CD4-positive, alpha-beta memory T cell (primary cell): ENCODE measurements at places on chromosomes 6 and 20.

DNA sequence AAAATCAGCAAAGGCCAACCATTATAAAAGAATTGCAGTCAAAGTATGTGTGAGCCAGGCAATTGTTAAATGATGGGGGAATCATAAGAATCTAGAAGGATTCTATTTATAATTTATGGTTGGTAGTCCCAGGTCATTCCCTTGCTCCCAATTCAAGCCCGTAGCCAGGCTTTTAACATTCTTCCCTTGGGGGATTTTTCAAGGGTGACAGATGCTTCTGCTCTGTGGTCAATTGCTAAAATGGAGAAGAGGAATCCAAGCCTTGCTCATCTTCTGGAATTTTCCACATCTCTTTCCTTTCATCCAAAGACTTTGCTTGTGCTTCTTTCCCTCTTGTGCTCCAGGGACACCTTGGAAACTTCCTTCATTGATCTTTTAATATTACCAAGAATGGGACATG is 18.0 kb upstream of the BCAS1 start:
- no peak for DNase-seq

DNA sequence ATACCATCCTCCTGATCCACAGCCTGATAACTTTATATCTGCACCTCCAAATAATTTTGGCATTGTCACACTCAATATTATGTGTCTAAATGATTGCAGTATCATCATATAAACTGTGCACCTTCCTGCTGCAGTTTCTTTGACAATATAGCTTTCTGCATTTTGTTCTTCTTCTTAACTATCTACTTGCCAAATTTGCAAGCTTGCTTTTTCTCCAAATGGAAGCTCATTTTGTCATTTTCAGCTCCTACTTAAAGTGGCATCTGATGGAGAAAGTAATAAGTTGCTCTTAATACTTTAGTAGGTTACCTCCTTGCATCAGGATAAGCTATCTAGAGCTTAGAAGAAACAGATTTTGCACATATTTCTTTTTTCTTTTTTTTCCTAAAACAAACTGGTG is 74.0 kb upstream of the DEFB112 start:
- no peak for DNase-seq

- DNase-seq: no peak
These were observed 36.7 kb upstream of the CCN6 start for GRCh38 chr6:112017169-112017568.

DNA sequence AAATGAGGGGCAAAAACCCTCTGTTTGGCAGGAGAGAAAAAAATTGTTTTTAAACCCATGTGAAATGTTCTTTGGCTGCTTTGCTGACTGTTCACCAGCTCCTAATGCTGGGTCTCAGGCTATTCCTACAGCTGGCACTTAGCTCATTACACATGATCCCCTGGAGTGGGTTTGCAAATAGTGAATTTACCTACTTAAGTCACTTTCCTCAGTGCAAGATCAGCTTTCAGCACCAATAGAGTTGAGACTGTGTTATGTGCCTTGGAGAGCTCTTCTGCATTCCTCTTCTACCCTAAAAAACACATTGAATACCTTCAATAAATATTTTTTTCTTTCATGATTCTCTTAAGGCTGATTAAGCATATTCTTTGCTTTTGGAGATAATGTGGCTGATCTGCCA is 58.4 kb upstream of the PRDM1 start:
- no peak for DNase-seq

- DNase-seq: no peak
These were observed 49.1 kb downstream of the MAP7 start for GRCh38 chr6:136501096-136501495.

DNA sequence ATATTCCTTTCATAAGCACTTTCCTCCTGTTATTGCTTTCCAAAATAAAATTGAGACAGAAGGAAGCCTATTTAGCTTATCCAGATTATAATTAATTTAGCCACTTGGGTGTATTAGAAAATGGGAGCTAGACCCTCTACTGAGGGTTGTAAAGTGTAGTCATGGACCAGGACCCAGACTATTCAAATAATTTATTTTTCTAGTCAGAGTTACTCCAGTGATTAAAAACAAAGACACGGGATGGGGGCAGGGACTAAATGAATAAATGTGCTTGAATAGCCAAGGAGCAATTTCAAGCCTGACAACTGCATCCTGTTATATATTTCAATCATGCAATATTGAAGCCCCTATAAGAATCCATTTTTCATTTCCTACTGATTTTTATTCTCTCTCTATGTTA is 41.6 kb downstream of the KLHL32 start:
- DNase-seq: no peak

DNA sequence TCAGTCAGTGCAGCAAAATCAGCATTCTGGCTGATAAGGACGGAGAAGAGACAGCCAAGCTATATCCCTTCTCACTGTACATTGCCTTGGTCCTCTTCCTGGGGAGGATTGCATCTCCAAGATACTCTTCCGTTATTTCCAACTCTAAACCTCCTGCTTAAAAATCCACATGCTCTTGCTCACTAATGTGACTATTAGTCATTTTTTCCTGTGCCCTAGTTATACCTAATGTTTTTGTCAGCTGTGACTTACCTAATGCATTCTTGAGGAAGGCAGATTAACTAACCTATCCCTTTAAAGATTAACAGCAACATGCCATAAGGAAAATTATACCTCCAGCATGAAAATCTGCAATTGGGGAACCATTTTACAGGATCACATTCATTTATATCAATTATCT is 317.6 kb downstream of the BTBD9 start:
- DNase-seq: no peak

- DNase-seq: no peak
These were observed 67.4 kb upstream of the LOC128125822 start for GRCh38 chr6:63504777-63505384.

DNA sequence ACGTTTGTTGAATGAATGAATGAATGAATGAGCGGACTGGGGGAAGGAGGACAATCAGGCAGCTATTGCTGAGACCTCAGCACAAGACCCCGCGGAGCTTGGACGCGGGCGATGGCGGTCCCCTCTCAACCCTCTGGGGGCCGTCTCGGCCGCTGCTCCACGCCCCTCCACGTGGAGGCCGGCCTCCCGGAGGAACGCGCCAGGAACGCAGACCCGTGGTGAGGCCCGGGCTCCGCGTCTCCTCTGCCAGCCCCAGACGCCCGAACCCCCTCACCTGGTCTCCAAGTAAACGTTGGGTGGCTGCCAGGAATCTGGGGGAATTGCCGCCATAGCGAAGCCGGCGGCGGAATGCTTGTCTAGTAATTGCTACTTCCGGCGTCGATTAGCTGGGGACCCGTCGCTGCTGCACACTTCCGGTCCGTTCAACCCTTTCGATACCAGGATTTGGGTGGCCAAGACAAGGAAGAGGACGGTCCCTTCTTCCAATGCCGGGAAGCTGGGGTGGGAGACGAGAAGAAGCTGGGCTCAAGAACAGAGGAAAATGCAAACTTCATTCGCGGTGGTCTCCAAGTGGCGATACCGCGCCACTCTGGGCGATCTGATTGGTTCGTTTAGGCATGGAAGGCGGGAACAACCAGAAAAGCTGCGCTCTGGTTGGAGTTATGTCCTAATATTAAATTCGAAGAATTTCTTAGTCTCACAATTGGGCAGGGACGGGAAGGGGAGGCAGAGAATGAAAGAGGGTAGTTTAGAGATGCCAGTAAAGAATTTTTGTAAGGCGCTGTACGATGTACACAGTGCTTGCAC is at the start of gene PPIL1:
Gene PPIL1, minus strand, starts transcription at position 361 of the 807 bp plus-strand sequence. Its CDS starts 31 bp downstream, at position 330.
- DNase-seq: peak; percentile 93

DNA sequence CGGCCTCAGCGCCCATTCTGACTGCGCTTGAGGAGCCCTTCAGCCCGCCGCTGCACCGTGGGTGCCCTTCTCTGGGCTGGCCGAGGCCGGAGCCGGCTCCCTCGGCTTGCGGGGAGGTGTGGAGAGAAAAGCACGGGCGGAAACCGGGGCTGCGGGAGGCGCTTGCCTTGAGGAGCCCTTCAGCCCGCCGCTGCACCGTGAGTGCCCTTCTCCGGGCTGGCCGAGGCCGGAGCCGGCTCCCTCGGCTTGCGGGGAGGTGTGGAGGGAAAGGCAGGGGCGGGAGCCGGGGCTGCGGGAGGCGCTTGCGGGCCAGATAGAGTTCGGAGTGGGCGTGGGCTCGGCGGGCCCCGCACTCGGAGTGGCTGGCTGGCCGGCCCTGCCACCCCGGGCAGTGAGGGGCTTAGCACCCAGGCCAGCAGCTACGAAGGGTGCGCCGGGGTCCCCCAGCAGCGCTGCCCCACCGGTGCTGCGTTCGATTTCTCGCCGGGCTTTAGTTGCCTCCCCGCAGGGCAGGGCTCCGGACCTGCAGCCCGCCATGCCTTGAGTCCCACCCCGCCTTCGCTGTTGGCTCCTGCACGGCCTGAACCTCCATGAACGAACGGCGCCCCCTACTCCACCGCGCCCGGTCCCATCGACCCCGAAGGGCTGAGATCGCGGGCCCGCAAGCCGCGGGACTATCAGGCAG is 45.7 kb upstream of the MCUR1 start:
- no peak for DNase-seq

- no peak for DNase-seq
These were observed 218.8 kb upstream of the ECI2 start for GRCh38 chr6:4354181-4354580.

- no peak for DNase-seq
These were observed 86.1 kb upstream of the EYA2 start for GRCh38 chr20:46808565-46808964.

DNA sequence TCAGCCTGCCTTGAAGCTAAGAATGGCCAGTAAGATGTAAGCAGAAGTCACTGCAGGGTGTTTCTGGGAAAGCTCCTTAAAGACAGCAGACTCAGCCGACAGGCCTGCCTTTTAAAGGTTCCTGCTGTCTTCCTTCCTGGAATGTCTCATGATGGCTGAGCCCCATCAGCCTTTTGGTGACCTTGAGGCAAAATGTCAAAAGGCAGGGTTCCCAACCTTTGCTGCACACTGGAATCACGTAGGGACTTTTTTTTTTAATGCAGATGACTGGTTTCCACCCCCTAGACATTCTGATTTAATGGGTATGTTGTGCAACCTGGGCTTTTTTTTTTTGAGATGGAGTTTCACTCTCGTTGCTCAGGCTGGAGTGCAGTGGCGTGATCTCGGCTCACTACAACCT is 11.6 kb downstream of the MDGA1 start:
- no peak for DNase-seq

GRCh38 chr6:134962421-134962820 is 12.5 kb upstream of the ALDH8A1 start:
- no peak for DNase-seq

DNA sequence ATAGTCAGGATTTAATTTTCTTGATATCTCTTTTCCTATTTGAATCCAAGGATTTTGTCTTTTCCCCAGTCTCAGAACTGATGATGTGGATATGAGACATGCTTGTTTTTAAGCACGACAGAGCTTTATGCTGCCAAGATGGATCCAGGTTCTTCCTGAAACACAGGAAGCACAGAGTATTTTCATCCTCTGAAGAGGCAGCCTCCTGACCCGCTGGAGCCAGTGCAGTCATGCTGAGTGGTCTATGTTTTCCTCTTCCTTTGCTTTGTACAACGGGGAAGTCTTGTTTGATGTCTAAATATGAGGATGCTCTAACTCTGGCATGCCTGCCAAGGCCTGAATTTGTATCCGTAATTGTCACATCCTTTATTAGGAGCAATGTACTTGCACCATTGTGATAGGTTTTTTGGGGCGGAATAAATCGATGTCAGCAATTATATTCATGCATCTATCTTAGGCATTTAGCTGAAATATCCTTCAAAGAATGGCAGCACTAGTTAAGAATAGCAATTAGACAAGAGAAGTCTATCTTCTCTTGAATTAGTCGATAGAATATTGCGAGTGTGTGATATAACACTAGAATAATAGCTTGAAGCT is 407.1 kb upstream of the JAG1 start:
- DNase-seq: no peak

- no peak for DNase-seq
These were observed 16.1 kb upstream of the VSTM2L start for GRCh38 chr20:37886851-37887297.

- DNase-seq: no peak
These were observed 68.2 kb upstream of the SUPT3H start for GRCh38 chr6:45445749-45446549.

DNA sequence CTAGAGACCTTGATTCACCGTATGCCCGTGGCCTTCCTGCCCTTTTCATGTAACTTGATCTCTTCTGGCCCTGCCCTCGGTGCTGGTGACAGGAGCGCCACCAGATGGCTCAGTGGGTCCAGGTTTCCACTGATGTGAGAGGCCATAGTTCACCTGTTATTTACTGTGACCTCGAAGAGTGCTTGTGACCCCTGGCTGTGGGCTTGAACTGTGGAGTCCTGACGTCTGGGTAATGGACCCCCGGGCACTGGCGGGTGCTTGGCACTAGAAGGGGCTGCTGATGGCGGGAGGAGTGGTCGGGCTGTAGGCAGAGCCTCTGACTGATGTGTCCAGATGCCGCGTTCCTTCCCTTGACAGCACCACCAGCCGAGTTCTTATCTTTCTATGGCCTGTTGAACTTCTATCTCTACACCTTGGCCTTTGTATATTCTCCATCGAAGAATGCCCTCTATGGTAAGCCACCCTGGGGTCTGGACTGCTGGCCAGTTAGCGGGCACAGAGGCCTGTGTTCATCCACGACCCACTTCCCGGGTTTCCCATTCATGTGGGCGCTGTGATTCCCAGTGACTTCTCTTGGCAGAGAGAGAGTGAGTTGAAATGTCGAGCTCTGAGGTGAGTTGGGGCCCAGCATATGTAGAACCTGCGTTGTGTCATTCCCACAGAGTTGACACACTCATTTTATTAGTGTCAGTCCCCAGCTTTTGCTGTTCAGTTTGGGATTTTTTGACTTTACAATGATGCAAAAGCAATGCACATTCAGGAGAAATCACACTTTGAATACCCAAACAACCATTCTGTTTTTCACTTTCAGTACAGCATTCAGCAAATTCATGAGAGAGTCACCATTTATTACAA is 14.9 kb downstream of the DYNLT1 start:
- DNase-seq: peak; percentile 23

DNA sequence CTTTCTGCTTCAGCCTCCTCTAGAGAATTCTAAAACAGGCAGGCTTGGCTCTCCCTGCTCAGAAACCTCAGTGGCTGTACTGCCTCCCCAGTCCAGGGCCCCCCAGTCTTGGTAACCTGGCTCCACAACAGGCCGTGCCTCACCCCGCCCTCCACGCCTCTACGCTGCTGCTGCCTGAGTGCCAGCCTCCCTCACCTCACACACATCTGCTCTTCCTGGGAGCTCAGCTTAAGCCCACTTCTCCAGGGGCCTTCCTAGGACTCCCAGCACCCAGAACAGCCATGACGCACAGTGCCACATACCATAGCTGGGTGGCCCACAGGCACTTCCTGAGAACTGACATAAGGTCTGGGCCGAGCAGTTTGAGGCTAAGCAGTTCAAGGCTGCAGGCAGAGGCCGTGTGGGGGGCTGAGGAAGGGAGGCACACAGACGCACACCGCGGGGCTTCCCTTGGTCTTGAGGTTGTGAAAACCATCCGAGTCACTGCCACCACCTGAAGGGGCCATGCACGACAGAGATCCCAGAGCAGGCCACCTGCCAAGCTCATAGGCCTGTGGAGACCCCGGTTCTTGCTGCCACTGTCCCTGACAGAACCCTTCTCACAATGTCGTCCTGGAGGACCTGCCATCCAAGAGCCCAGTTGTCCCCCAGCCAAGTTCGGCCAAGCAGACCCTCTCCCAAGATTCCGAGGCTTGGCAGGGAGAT is 42.6 kb downstream of the DSTN start:
- peak; percentile 50 for DNase-seq

GRCh38 chr20:63826753-63827152 is 4.3 kb downstream of the ZBTB46 start:
- no peak for DNase-seq
